NCI-H1092 (cell line): ENCODE measurements at places on chromosomes 5 and 9.

DNA sequence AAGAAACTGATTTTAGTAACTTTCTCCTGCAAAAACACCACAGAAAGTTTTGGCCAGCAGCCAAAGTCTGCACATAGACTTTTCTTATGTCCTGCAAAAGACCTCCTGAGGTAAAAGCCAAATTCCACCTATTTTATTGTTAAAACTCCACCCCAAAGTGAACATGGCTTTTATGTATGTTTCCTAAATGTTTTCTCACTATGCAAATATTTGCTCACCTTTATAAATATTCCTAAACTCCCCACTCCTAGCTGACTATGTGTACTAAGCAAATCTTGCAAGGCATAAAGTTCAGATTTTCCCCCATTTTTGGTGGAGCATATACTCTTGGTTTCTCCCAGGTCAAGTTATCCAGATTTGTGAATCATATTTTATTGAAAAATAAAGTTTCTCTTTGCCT, 446.2 kb downstream of the DNAH5 start:
- DNase-seq: no peak

- DNase-seq: no peak
Observed at GRCh38 chr5:60634051-60634450, 65.9 kb downstream of the DEPDC1B start.

GRCh38 chr5:150575745-150576448, 64.6 kb upstream of the SYNPO start:
- no peak for DNase-seq

GRCh38 chr5:104498281-104498680, 935.7 kb upstream of the NUDT12 start:
- no peak for DNase-seq

DNA sequence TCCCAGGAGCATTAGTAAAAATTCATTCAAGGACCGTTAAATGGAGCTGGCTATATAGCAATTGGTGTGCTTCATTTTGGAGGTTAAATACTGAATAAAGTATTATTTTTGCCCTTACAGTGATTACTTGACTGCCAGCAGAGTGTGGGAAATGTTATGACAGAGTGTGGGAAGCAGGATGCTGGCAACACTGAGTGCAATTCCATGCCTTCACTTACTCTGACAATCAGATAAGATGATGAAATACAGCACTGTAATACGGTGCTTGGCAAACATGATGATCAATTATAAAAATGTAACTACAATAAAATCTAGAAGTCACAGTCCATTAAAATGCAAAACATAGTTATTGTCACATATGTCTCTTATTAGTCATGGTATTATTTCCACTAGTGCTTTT, 651.3 kb downstream of the PTPRD start:
- no peak for DNase-seq

DNA sequence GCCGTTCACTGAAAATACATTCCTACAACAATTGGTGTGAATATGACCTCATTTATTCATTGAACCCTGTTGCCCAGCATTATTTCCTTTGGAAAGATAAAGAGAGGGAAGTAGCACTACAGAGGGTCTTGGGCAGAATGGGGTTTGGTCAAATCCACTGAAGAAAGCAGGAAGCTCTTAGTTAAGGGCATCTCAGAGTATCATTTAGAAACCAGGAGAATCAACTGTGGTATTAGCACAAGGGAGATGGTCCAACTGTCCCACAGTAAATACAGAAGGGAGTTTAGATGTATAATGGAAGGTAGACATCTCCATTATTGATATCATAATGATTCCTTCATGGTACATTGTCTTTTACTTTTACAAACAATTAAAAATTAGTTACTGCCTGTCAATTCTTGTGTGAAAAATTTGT, 47.1 kb downstream of the LIX1 start:
- DNase-seq: no peak

DNA sequence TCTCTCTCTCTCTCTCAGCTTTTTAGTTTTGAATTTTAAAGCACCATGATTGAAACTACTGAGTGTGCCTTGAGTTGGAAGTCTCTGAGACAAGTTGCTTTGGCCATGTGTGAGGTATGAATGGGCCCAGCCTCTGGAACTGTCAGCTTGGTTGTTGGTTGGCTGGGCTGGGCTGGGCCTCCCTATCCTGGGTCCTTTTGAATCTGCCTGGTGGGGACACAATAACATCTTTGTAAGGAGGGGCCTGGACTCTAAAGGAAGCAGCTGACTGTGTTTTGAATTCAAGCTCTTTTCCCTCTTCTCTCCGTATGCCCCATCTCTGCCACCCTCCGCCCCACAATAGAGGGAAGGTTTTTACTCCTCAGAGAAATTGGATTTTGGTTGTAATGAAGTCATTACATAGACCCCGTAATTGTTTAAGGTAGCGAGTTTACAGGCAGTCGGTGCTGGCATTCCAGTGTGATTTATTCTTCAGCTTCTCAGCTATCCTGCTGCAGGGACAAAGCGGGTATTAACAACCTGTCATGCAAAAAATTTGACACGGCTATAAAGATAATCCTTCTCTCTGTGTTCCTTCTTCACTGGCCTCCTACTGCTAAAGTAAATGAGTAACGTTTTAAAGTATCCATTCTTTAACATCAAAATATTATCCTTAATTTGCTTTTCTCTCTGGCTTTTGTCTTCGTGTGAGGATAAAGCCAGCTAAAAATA, 105.4 kb downstream of the DAPK1 start:
- DNase-seq: no peak

DNA sequence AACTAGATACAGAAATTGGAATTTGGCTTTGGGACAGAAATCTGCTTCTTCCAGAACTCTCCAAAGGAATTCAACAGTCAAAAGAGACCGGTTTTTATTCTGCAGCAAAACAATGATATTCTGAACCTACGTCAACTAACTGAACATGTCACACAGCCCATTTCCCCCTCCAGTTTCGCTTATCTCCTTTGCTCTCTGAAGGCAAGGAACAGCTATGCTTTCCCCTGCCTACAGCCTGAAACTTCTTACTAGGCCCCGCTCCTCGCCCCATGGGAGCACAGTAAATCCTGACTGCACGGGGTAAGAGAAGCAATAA, 488 bp downstream of the SKIC3 start:
- DNase-seq: no peak

DNA sequence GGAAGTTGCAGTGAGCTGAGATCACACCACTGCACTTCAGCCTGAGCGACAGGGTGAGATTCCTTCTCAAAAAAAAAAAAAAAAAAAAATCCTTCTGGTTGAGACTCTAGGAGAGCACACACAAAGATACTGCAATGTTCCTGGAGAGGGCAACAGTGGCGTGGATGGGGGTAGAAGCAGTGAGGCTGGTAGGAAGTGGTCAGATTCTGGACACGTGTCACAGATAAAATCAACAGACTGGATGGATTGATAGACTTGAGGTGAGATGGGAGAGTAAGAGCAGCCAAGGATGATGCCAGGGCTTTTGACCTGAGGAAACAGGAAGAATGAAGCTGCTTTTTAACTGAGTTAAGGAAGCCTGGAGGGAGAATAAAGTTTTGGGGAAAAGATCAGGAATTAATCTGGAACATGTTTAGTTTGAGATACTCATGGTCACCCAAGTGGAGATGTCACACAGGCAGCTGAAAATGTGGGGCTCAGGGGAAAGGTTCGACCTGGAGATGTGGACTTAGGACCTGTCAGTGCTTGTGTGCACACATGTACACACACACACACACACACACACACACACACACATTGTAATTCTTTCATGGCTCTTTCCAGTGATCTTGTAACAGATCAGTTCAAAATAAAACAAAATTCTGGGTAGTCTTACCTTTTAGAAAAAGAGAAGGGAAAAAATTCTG, 88.1 kb downstream of the FANCC start:
- no peak for DNase-seq

- no peak for DNase-seq
Observed at GRCh38 chr5:85337435-85337834, 952.8 kb upstream of the EDIL3 start.

DNA sequence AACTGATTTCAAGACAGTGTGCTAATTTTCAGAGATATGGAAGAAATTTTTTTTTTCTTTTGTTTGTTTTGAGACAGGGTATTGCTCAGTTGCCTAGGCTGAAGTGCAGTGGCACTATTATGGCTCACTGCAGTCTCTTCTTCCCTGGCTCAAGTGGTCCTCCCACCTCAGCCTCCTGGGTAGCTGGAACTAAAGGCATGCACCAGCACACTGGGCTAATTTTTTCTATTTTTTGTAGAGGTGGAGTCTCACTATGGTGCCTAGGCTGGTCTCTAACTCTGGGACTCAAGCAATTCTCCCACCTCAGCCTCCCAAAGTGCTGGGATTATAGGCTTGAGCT, 9.9 kb upstream of the TEX48 start:
- no peak for DNase-seq

GRCh38 chr5:138878437-138879235, 3.5 kb upstream of the LRRTM2 start:
- no peak for DNase-seq

- DNase-seq: no peak
Observed at GRCh38 chr5:3531320-3531986, 64.2 kb upstream of the IRX1 start.

DNA sequence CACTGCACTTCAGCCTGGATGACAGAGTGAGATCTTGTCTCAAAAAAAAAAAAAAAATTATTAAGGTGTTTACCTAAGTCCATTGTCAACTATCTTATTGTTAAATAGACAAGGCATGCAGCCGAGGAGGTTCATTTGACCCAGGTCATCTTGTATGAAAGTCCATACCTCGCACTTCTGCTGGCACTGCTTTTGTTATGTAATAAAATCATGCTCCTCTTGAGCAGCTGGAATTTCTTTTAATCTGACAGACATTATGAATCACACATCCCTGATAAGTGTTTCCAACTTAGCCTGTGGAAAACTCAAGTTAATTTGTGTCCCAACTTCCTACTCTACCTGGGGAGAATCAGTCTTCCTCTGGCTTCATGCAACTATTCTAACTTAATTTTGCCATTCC, 315.6 kb upstream of the KLF4 start:
- no peak for DNase-seq
